Activated gamma-delta T cell treated with Interleukin-2 at 50 U/mL for 16 hours (primary cell): ENCODE measurements at places on chromosomes 2 and 18.

DNA sequence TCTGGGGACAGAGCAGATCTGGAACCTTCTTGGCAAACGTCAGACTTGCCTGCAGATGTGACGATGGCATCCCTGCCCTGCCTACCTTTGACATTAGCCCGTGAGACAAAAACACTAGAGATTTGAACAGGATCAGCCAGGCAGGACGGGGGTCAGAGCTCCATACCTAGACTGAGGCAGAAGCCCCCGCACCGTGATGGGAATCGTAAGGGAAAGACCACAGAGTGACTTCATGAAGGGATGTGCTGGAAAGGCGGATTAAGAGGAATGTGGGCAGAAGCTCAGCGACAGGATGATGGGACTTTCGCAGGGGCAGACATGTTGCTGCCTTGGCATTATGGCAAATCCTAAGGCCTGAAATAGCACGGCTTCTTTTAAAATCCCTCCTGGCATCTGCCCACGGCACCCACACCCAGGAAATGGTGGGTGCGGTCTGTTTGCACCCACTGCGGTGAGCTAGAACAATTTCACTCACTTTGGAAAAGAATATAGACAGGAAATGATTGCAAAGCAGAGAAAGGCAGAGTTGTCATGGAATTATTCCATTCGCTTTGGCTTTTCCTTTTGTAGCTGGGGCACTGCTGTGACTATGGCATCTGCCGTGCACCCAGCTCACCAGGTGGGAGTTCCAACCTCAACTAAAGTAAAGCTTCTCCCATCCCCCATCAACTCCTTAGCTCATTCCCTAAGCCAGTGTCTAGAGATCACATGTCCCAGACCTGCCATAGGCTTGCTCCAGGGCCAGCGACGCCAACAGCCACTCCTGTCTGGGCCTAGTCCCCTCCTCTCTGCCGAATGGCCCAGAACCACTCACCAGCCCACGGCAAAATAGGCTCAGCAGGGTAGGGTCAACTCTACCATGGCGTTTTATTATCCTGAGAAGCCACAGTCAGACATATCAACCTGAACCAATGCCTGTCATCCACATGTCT, 112.7 kb upstream of the NPAS2 start:
- DNase-seq = no peak

DNA sequence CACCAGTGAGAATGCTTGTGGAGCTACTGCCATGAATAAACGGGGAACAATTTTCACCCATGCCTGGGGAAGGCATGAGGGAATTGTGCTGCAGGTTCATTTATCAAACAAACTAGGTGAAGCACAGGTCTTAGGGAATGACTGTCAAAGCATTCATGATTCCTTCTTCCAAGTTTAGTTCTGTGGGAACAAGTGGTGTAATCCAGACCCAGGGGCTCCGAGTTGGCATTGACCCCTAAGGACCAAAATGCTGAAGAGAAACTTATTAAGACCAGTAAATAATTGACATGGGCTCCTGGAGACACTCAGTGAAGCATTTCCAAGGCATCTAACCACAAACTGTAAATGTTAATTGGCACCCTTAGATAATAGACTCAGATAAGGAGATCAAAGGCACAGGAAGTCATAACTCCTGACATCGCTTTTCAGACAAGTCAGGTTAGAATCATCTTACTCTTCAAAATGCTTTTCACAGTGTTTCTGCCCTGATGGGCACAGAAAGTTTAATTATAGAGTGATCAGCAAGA, 96.9 kb downstream of the SPP2 start:
- no peak for DNase-seq

- DNase-seq = no peak
Observed at GRCh38 chr2:224072541-224073188, 33.6 kb upstream of the SERPINE2 start.

DNA sequence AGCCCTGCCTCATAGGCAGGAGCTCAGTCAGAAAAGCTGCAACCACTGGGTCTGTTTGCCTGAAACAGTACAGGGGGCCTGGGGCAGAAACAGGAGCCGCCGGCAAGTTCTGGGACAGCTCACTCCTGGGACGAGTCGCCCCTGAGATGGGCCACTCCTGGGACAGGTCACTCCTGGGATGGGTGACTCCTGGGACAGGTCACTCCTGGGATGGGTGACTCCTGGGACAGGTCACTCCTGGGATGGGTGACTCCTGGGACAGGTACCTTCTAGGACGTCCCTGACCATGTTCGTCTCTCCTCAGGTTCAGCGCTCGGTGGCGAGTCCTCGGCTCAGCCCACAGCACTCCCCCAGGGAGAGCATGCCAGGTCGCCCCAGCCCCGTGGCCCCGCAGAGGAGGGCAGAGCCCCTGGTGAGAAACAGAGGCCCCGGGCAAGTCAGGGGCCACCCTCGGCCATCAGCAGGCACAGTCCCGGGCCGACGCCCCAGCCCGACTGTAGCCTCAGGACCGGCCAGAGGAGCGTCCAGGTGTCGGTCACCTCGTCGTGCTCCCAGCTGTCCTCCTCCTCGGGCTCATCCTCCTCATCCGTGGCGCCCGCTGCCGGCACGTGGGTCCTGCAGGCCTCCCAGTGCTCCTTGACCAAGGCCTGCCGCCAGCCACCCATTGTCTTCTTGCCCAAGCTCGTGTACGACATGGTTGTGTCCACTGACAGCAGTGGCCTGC, 51.8 kb downstream of the NTSR2 start:
- DNase-seq = no peak
